ENCODE measurements at places on chromosomes 12 and 14. TPM values are rescaled to one million over a fixed set of nuclear protein-coding genes. Genes with fewer than 3 reads are reported as not detected.

The SLC22A17 gene
- total RNA-seq, result 3.0 TPM

DNA sequence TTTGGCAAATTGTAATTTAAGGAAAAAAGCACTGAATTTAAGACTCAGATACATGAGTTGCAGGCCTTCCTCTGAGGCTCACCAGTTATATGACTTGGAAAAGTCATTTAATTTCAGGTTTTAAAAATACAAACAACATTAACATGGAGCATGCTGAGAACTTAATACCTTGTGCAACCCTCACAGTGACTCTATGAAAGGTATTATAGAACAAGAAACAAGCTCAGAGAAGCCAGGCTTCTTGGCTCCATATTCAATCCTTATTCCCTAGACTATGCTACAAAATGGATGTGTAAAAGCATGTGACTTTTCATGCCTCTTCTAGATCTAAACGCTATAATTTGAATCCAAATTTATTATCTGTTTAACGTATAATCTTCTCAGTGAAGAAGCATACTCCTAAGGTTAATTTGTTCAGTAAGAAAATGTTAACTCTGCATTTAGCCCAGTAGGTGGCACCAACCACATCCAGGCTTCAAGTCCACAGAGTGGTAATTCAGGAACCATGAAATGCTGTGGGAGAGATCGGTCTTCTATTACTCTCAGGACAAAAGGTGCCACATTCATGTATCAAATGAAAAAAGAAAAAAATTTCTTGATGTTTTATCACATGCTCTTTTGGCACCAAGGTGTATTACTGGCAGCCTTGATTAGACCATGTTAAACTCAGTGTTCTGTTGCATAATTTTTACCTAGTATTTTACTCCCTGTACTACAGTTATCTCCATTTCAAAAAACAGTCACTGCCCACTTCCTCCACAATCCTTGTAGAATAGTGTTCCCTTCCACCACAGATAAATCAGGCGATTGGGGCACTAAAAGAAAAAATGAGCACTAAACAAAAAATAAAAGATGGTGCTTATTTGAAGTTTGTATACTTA lies 9.3 kb downstream of the CCDC196 start:
- ATAC-seq, result peak; percentile 78

GRCh38 chr14:23119363-23120327 lies 590 bp upstream of the CEBPE start:
- ATAC-seq, result no peak

The MYO1H gene
- total RNA-seq, result not detected

- ATAC-seq, result no peak
These were observed 38.5 kb downstream of the C2CD5 start for GRCh38 chr12:22505826-22506225.

The IL23A gene
- total RNA-seq, result 9.8 TPM

- ATAC-seq, result no peak
These were observed 203.7 kb downstream of the PPM1H start for GRCh38 chr12:62731055-62731820.

DNA sequence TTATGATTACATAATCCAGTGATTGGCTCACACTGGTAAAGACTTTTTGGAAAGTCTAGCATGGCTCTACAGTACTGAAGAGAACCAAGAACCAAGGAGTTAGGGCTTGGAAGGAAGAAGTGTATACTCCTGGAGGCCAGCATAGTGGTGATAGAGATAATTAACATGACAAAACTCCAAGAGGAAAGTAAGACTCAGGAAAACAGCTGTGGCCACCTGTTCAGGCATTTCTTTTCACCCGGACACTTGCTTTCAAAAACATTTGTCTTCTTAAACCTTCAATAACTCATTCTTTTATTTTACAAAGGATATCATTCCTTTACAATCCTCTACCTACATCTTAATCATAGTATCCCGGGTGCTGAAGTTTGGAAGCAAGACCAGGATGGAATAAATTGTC lies 50.9 kb downstream of the KLHL28 start:
- no peak for ATAC-seq

The COX14 gene
- 29.8 TPM for total RNA-seq

GRCh38 chr12:95342008-95342407 lies 124.4 kb downstream of the VEZT start:
- ATAC-seq, result no peak

- no peak for ATAC-seq
These were observed 61.9 kb upstream of the BEGAIN start for GRCh38 chr14:100649173-100649519.

- no peak for ATAC-seq
These were observed 8.5 kb upstream of the ASCL1 start for GRCh38 chr12:102948941-102949352.

The KRT81 gene
- not detected for total RNA-seq

- ATAC-seq, result no peak
These were observed 457.9 kb upstream of the FOXG1 start for GRCh38 chr14:28308734-28309133.

DNA sequence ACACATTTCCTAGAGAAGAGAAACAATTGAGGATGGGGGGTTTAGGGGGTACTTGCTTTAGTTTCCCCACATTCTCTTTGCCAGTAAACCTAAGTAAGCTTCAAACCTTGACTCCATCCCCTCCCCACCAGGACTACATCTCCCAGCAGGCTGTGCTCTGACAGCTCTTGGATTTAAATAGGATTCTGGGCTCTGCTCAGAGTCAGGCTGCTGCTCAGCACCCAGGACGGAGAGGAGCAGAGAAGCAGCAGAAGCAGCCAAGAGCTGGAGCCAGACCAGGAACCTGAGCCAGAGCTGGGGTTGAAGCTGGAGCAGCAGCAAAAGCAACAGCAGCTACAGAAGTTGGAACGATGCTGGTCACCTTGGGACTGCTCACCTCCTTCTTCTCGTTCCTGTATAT lies 20.6 kb downstream of the RDH12 start:
- ATAC-seq, result no peak

The ANKS1B gene
- total RNA-seq, result 2.0 TPM

- ATAC-seq, result no peak
These were observed 36.2 kb upstream of the SGPP1 start for GRCh38 chr14:63764103-63764502.

The ASIC1 gene
- 1.4 TPM for total RNA-seq

GRCh38 chr14:25765909-25766308 lies 716.0 kb upstream of the STXBP6 start:
- ATAC-seq, result no peak

- ATAC-seq, result no peak
These were observed 35.5 kb upstream of the SFSWAP start for GRCh38 chr12:131675126-131676080.

The ZBTB25 gene
- total RNA-seq, result 88.5 TPM

DNA sequence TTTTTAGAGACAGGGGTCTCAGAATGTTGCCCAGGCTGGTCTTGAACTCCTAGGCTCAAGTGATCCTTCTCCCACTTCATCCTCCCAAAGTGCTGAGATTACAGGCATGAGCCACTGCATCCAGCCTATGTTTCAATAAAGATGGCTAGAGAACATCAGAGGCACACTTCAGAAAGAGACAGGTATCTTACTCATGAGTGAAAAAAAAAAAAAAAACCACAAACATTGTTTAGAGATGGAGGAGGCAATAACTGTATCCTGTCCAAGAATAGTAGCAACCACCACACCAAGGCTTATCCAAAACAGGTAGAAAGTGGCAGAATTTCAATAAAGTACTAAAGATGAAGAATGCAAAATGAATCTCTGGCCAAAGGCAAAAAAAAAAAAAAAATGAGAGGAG lies 30.3 kb downstream of the EEA1 start:
- ATAC-seq, result no peak

DNA sequence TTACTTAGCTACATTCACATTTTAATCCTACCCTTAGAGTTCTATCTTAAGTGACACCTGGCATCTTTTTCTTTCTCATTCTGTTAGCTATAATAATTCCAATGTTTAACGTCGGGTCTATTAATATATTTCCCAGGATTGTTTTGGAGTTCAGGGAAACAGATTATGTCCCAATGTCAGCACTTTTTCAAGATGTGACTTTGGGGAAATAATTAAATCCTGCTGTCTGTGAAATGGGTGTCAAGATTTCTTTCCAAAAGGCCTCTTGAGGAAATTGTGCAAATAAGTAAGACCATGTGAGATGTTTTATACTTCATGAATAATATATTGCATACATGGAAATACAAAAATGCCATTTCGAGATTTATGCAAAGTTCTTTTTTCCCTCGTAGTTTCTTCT lies 887.6 kb upstream of the SEL1L start:
- ATAC-seq, result no peak

DNA sequence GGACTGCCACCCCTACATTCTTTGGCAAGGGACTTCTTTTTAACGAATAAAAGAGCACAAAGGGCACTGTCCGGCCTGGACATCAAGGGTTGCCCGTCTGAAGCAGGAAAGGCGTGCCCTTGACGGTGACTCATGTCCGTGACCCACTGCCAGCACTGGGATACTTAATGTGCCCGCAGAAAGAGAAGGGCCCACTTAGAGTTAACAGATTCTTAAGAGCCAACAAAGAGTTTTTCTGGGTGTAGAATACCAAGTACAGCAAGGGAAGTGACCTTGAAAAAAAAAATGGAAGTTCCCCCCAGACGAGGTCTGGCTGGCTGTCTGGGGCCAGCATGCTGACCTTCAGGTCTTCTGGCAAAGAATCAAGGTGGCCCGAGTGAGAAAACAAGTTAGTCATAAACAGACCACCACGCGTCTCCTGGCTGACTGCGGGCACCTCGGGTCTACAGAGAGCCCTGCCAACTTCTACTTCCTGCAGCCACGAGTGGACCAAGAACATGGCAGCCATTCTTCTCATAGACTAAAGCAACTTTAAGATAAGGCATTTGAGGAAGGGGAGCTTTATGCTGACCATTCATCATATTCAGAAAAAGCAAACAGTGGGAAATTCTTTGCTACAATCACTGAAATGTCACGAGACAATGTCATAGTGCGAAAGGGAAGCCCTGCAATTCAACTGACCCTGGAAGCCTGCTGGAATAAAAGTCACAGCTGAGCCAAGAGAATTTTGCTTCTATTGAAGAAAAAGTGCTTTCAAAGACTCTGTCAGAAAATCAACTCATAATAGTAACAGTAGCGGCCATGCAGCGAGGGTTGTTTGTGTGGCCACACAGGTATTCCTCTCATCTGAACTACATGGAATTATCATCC lies 10.5 kb upstream of the SELPLG start:
- no peak for ATAC-seq

DNA sequence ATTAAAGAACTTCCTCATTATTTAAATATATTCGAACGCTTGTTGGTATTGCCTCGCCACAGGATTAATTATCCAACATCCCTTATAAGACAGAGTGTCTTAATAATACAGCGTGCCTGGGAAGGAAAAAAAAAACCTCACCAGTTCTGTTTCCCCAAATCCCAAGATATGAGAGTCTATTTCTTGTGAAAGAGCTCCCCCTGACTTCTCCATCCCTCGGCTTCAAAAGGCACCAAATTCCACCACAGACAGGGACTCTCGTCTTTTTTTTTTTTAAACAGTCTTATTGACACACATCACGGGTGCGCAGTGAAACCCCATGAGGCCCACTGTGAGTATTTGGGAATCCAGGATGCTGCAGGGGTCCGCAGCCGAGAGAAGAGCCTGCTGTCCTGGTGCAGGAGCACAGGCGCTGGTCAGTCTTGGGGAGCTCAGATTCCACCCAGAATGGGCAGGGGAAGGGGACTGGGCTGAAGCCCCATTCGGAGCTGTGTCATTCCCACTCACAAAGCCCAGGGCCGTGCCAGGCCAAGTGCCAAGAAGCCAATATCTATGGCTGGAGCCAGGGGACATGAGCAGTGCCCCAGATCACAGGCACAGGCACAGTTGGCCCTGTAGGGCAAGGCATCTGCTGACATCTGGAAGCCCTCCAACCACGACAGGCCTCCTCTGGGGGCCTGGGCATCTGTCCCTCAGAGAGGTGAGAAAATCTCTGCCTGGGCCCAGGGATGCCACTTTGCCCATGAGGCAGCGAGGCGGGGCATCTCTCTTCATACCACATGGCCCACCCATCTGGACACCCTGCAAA lies 71.9 kb downstream of the BCL11B start:
- no peak for ATAC-seq

DNA sequence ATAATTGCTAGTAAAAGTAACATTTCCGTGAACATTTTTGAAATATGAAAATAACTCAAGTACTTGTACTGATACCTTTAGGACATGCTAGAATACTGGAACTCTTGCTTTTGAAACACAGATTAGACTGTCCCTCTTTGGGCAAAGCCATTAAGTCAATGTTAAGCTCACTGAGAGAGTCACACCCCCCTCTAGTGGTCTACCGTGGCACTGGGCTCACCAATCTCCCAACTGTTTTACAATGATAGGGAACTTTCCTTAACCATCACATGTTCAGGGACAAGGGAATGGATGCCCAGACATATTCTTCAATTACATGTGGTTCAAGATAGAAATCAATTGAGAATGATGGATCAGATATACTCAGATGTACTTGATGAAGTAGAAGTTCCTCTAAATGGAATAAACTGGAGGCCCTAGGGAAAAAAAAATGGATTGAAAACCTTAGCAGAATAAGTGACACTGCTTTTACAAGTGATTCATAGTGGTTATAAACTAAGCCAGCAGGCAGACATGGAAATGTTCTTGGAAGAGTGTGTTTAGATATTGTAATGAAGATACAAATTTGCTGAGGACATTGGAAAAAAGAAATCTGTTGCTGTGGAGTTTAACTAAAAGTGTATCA lies 17.8 kb downstream of the NANOG start:
- ATAC-seq, result peak; percentile 74

- peak; percentile 72 for ATAC-seq
These were observed 21.5 kb upstream of the KIF26A start for GRCh38 chr14:104116756-104117340.

- ATAC-seq, result no peak
These were observed 30.6 kb upstream of the SYCP3 start for GRCh38 chr12:101769865-101770264.

The UTP20 gene
- 15.7 TPM for total RNA-seq

- peak; percentile 67 for ATAC-seq
These were observed 512 bp downstream of the PDE1B start for GRCh38 chr12:54549774-54550451.

The HOXC4 gene
- 0.16 TPM for total RNA-seq

DNA sequence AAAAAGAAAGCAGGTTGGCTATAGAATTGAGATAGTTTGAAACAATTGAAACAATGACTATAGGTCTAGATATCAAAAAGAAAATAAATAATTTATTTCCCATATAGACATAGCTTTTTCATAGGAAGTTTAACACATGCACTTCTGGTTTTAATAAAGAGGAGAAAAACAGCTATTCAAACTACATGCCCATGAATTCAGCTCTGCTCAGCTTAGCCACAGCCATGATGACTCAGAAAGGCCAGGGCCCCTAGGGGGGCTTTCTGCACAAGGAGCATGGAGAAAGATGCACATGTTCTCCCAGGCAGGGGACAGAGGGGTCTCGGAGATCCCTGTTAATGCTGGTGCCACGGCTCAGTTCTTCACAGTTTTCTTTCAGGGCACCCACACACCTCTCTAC lies 114.0 kb downstream of the GALC start:
- ATAC-seq, result no peak

The RBMS2 gene
- 2.3 TPM for total RNA-seq

The TAS2R10 gene
- 0.69 TPM for total RNA-seq

The GALNT6 gene
- 7.2 TPM for total RNA-seq

DNA sequence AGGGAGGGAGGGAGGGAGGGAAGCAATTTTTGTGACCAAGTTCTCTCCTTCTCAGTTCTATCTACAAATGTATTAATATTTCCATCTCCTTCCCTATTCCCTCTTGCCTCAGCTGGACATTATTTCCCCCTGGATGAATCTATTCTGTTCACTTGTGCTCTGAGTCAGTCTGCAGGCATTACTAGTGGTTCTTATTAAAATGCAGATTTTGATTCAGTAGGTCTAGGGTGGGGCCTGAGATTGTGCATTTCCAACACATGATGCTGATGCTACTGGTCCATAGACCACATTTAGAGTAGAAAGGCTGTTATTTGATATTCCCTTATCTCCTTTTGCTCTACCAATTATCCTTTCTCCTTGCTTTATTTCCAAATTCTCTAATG lies 40.1 kb upstream of the YAF2 start:
- ATAC-seq, result no peak

The SLC24A4 gene
- not detected for total RNA-seq
